T-helper 1 cell (primary cell): ENCODE measurements at places on chromosomes 6 and 20.

GRCh38 chr6:49025273-49026240 is 437.5 kb downstream of the MMUT start:
- DNase-seq: no peak

DNA sequence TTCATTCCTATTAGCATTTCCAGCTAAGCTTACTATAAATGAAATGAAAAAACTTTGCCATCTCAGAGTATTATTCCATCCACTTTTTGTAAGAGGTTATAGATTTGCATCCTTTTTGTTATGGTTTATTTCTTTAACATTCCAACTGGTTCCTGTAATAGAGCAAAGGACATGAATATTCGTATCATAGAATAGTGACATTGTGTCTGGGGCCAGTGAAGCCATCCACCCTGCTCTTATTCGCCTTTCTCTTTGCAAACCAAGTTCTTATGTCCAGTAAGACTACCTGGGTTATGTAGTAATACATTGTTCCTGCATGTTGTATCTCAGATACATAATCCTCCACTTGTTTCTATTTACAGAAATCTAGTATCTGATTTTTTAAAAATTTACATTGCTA is 43.1 kb downstream of the DCBLD1 start:
- DNase-seq: no peak

GRCh38 chr20:36128463-36129159 is 25.9 kb upstream of the EPB41L1 start:
- DNase-seq: no peak

DNA sequence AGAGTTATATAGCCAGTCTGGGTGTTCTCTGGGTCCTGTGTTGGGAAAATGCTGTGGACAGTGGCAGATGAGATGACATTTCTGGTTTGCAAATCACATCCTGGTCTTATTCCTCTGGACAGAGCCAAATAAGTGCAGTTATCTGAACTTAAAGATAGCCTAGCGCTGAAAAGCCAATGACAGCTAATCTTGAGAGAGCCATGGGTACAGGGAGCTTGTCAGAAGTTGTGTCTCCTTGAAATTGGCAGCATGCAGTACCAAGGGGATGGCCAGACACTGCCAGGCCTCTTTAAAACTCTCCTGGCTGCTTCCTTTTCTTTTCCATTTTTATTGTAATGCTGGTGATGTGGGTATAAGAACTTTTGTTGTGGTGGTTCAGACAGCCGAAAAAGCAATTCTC is 362.5 kb downstream of the FARS2 start:
- no peak for DNase-seq

GRCh38 chr20:25050501-25051350 is 7.2 kb downstream of the ACSS1 start:
- DNase-seq: no peak

GRCh38 chr6:16375843-16376242 is 137.5 kb downstream of the GMPR start:
- DNase-seq: no peak

DNA sequence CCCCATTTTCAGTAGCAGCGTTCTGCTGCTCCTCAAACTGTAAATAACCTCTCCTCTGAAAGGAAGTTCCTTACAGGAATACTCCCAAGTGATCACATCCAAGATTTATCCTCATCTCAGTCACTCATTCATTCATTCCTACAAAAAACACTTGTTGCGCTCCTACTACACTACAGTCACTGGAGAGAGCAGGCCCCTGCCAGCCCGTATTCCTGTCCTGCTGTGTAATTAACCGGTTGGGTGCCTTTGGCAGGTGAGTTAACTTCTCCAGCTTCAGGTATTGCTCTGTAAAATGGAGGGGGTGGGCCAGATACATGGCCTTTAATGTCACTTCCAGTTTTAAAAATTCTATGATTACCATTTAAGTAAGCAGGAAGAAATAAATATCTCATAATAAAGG is 15.0 kb upstream of the ZBTB24 start:
- no peak for DNase-seq

- DNase-seq: no peak
Observed at GRCh38 chr6:90098001-90098531, 198.6 kb downstream of the BACH2 start.

GRCh38 chr6:76831299-76831698 is 632.0 kb downstream of the HTR1B start:
- no peak for DNase-seq

DNA sequence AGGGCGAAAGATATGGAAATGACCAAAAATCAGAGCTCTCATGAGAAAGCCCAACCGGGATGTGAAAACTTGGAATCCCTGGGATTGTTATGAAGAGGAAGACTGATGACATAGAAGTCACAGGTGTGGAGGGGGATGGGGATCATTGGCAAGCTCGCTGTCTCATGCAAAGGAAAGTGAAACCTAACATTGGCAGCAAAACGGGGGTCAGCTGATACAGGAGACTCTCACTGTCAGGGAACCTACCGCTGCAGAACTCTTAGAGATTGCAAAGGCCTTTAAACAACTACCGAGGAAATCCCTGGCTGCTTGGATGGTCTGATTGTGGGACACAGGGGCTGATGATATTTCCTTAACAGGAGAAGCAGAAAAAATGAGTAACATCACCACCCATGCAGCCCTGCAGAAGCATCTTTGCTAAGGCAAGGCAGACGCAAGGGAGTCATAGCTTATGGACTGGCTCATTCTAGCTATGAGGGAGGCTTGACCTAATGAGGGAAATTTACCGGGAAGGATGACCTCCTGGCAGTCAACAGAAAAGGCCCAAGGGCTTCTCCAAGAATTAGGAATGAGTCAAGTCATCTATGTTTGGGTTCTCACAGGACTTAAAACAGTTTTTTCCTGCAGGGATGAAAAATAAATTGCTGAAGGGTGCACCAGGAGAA is 7.0 kb downstream of the MUC21 start:
- no peak for DNase-seq

GRCh38 chr6:68040312-68040778 is 594.7 kb upstream of the ADGRB3 start:
- DNase-seq: no peak

DNA sequence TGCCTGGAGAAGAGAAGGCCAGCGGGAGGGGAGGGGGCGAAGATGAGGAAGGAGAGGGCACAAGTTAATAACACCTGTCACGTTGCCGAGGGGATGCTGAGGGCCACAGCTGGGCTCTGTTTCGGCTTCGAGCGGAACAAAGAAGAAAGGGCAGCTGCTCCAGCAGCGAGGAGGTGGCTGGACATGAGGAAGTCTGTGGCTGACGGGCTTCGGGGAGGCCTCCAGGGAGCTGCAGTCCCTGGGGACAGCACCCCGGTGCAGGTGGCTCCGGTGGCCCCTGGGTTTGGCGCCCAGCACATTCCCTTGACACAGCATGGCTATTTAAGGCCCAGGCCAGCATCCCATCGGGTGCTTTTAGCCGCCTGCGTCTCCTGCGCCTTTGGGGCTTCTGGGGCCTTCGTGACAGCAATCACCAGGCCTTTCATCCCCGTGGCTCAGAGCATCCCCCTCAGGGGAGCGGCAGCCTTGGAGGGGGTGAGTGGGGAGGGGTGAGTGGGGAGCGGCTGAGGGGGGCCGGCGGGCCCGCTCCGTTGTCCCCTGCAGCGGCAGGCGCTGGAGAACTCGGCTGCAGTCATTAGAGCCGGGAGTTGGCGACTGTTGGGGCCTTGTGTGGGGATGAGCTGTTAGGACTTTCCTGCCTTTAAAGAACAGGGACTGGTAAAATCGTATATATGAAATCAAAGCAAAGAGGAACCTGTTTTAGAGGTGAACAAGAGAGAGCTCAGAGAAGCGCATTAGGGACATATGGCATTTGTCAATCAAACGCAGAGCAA is 99.0 kb downstream of the TMEM242 start:
- no peak for DNase-seq

- no peak for DNase-seq
Observed at GRCh38 chr20:57601737-57602136, 18.5 kb downstream of the ZBP1 start.

DNA sequence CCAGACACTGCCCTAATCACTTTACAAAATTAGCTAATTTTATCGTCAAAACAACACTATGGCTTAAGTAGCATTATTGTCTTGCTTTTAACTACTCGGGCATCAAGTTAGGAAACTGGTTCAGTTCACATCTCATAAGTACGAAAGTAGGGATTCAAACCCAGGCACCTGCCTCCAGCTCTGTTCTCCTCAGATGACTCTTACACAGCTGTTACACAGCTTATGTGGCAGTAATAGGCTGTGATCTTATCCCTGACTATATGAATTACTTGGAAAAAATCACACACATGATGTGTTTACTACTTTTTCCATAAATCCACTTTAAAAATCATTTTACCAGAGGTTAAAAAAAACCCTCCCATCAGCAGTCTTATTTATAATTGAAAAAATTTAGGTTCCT is 389.2 kb upstream of the FLRT3 start:
- DNase-seq: no peak
